ENCODE measurements at places on chromosomes 16 and 17.

DNA sequence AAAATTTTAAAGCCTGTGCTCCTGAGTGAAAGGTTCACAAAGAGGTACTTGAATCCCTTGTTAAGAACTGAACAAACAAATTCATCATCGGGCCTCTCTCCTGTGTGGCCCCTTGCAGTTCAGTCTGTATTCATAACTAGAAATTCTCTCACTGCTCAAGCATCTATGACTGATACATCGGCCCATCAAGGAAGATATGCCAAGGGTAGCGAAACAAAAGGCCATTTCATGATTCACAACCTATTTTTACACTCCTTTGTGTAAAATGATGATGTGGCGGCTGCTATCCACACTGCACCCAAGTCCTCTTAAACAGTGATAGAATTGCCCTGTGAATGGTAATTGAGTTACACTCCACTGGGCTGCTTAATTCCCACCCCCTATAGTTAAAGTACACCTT lies 204.6 kb downstream of the STX8 start:
- no peak for DNase-seq

DNA sequence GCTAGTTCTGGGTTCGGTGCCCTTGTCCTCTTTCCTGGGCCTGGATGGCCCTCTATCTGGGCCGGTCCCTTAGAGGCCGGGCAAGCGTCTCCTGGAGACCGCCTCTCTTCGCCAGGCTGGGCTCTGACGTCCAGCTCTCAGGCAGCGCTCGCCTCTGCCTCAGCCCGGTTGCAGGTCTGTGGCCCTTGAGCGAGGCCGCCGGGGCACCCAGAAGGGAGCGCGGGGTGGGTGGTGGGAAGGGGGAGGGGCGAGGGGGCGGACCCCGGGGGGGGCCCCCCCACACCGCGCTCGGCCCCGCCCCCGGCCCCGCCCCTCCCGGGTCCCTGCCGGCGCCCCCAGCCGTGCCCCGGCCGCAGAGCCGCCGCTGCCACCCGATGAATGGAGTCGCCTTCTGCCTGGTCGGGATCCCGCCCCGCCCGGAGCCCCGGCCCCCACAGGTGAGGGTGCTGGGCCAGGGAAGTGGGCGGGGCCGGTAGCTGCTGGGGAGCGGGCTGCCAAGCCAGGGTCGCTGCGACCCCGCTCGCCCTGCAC lies at the start of gene ARHGAP23:
Gene ARHGAP23, plus strand, starts transcription at position 353 of the 531 bp plus-strand sequence. Its CDS starts 22 bp downstream, at position 375.
- DNase-seq, result no peak

- DNase-seq, result no peak
Measured at GRCh38 chr17:74408815-74409214, 23.1 kb upstream of the GPRC5C start.

DNA sequence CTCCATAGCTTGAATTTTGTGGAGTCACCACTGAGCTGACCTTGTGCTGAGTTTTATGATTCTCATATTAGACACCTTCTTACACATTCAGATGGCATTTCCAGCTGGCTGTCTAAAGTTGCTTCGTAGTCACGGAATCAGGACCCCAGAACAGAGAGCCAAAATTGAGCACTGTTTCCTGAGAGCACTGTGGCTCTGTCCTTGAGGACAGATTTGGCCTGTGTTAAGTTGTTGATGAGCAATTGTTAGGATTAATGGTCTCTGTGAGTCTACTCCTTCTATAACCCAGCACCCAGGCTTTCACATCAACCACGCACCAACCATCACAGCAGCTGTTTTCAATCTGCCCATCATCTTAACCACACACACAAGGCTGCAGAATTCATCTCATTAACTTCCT lies 277.5 kb upstream of the HSBP1 start:
- no peak for DNase-seq

DNA sequence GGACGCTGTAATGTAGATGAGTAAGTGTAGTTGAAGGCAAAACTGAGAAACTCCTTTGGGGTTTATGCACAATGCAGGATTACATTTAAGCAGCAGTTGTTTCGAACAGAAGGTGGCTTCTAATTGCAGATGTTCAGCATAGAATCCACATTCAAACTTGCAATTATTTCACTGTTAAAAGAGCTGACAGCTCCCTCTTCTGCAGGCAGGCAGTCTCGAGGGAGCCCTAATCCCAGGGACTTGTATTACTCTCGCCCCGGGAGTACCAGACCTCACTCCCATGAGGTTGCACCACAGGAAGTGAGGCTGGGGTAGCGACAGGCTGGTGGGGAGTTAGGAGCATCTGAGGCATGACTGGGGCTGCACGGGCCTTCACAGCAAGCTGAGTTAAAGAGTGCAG lies 484.3 kb upstream of the EEF2KMT start:
- no peak for DNase-seq

DNA sequence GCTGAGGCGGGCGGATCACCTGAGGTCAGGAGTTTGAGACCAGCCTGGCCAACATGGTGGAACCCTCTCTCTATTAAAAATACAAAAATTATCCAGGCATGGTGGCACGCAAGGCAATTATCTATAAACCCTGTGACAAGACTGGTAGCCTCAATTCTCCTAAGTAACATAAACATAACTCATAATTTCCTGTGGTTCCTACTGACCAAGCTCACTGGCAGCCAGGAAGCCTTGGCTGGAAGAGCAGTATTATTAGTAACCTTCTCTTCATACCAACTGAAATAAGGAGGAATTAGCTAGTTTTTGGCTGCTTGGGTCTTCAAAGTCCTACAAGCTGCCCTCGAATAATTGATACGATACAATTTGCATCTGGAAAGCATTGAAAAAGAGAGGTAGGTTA lies 31.6 kb upstream of the LRRC37A3 start:
- no peak for DNase-seq

- DNase-seq, result peak; percentile 37
Measured at GRCh38 chr17:81137248-81137647, 28.1 kb upstream of the PVALEF start.

- DNase-seq, result peak; percentile 92
Measured at GRCh38 chr16:31386157-31386984, 6.8 kb upstream of the ITGAD start.

DNA sequence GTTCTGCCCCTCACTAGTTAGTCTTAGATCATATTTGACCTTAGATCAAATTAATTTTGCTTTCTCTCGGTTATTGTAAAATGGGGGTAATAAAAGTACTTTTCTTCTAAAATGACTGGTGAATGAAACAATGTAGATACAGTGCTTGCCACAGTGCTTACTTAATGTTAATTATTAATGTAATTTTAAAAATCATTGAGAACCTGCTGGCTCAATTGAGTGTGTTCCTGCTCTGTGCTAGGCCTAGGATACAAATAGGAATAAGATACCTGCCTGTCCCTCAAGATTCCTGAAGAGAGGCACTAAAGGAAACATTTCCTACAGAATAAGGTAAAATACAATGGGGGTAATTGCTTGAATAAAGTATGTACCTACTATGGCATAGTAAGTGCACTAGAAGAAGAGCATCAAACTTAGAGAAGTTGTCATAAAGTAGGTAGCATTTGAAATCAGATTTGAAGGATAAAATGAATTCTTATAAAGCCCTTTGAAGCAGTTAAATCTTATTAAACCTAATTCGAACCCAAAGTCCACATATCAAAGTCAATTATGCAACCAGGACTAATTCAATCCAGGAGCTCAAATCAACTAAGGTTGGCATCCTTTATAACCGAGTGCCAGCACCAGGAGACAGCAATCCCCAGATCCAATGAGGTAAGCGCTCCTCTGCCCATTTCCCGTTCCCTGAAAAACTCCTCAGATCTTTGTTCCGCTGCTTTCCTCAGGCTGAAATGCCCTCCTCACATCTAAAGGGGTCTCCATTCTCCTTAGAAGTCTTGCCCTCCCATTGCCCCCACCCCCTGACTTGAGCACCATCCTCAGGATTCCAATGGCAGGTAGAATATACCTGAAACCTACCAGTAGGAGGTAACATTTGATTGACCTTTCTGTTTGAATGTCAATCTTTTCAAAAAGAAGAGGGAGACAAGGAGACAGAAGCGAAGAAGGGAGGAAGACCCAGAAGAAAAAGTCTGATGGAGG lies 2.4 kb upstream of the MED13 start:
- no peak for DNase-seq

DNA sequence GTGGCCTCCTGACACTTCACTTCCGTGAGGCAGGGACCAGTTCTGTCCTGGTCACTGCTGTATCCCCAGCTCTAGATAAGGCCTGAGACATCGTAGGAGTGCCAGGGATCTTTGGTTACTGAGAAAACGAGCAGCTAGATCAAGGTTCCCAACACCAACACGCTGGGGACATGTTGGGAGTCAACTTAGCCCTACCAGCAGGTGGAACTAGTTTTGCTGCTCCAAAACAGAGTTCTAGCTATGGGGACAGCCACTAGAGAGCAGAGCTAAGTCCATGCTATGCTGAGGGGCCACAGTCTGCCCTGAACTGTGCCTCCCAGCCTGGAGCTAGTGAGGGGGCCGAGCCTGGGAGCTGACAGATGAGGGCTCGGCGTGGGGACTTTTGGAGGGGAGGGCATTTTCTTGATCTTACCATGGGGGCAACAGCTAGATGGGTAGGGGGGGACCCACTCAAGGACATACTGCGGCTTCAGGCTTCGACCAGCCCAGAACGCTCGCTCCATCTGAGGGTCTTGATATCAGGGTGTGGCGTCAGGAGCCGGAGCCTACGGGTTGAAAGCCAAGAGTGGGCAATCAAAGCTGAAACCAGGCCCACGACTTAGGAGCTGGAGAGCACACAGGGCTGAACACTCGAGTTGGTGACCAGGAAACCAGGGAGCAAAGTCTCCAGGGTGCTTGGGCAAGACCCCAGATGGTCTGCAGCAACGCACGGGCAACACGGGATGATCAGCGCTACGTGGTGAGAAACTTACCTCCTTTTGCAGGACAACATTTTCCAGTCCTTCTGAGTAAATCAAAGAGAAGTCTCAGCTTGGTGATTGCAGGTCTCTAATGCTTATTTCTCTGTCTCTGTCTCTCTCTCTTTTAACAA lies 13.4 kb downstream of the SNX20 start:
- DNase-seq, result no peak

GRCh38 chr17:79041723-79042420 lies 17.9 kb downstream of the C1QTNF1 start:
- no peak for DNase-seq

GRCh38 chr16:11915114-11915643 lies 577 bp downstream of the GSPT1 start:
- peak; percentile 61 for DNase-seq

GRCh38 chr16:79136955-79137354 lies 463.6 kb downstream of the MAF start:
- DNase-seq, result no peak
